Pancreas (tissue), 10 donors: ENCODE measurements at places on chromosomes 2 and 18.

GRCh38 chr2:64399521-64399920 lies 54.4 kb upstream of the LGALSL start:
- no peak for DNase-seq

DNA sequence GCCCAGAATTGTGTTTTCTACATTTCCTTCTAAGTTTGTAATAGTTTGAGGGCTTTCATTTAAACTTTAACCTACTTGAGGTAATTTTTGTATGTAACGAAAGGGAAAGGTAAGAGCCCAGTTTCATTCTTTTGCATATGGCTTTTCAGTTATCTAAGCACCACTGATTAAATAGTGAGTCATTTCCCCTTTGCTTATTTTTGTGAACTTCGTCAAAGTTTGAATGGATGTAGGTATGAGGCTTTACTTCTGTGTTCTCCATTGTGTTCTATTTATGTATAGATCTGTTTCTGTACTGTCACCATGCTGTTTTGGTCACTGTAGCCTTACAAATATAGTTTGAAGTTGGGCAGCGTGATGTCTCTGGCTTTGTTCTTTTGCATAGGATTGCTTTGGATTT lies 944.8 kb upstream of the CNTNAP5 start:
- DNase-seq: no peak

- DNase-seq: no peak
These were observed 93.6 kb upstream of the HNMT start for GRCh38 chr2:137870682-137871081.

DNA sequence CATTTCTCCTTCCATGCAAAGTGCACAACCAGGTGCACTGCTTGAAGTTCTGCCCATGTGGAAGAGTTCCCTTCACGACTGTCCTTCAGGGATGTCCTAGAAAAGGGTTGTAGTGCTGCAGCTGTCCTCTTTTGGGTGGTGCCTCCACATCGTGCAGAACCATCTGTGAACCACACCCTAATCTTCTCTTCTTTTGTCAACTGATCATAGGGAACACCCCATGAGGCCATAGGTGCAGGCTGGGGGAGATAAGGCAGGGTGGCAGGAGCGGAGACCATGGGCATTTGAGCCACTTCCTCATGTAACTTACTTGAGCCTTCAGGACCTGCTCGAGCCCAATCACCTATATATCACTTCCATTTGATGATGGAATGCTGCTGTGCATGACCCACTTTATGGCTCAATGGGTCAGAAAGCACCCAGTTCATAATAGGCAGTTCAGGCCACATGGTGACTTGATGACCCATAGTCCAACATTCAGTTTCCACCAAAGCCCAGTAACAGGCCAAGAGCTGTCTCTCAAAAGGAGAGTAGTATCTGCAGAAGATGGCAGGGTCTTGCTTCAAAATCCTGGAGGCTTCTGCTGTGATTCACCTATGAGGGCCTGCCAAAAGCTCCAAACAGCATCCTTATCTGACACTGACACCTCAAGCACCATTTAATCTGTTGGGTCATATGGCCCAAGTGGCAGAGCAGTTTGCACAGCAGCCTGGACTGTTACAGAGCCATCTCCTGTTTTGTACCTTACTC lies 84.7 kb upstream of the CYRIA start:
- no peak for DNase-seq

DNA sequence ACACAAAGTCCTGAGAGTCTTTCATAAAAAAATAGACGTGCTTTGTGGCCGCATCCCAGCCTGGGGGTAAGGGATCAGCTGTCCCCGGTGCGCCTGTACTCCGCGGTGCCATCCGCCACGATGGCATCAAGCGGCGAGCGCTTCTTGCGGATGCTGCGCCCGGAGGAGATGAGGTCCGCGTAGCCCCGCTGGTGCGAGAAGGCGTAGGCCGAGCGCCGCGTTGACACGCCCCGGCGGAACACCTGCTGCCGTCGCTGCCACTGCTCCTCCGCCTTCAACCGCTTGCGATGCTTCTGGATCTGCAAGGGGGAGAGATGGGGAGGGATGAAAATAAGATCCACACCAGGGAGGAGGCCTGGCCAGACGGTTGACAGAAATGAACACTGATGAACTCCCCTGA lies 26.8 kb upstream of the NARS1 start:
- DNase-seq: no peak

DNA sequence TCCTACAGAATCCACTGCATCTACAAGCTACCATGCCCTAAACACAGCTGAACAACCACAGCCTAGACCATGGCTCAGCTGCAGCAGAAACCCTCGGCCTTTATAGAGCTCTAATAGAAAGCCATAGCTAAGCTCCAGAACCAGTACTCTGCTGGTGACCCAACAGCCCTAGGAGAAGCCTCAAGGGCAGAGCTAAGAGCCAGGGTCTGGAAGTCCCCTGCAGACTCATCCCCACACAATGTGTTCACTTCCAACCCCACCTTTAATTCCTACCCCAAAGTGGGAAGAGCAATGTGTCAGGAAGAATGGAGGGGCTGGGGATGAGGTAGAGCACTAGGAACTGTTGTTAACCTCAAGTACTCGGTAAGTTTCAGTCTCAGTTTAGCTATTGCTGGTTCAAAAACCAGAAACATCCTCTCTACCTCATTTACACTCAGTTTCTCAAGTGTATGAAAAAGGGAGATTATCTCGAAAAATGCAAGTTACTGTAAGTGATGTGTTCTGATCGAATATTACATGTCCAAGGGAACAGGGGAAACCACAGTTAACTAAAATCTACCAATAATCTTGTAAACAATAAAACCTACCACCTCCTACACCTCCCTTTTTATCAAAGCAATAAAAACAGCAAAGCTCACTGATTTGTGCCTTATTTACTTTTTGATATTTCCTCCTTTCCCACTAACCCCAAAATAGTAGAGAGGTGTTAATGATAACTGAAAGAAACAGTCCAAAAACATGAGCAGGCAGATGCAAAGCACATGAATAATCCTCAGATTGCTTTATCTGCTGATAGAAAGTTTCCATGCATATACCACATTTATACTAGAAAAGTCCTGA lies 36.2 kb downstream of the THADA start:
- no peak for DNase-seq

DNA sequence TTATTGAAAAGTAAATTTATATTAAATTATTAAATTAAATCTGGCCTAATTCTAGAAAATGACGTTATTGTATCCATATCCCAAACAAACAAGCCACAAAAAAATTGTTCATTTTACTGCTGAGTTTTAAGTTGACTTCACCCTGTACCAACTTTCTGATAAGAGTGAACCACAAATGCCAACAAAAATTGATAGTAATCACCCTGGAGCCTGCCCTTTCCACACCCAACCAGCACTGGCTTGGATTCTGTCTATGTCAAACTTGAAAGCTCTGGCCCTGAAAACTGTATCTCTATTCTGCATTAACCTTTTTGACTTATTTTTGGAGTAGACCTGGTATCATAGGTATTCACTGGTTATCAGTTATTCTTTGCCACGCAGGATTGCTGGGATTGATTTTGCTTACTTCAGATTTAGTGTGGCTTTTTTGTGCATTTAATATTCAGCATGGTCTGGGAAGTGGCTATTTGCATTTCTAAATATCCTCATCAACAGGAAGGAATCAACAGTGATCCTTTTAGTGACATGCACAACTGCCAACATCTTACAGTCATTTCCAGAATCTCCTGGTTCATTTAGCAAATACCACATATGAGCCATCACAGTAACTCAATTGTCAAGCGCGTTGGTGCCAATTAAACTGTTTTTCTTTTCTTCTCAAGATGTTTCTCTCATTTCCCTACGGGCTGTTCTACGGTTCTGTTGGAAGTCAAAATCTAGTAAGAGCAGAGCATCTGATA lies 11.4 kb upstream of the SRBD1 start:
- no peak for DNase-seq

GRCh38 chr2:138028538-138028937 lies 64.3 kb downstream of the HNMT start:
- no peak for DNase-seq

DNA sequence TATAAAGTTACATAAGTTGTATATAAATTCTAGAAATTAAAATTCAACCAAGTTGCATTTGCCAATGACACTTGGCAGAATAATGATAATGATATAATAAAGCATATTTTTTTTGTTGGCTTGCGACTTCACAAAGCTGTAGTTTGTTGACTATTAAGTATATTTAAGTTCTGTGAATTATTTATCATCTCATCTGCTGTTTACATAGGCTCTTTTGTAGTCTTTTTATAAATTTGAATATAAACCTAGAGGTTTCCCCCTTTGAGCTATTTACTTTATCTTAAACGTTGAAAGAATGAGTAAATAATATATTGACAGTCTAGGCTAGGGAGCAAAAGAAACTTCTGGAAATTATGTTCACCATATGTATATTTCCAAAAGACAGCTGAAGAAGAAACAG lies 32.9 kb downstream of the C18orf63 start:
- no peak for DNase-seq

GRCh38 chr2:126876631-126877030 lies 22.1 kb upstream of the TEX51 start:
- no peak for DNase-seq

DNA sequence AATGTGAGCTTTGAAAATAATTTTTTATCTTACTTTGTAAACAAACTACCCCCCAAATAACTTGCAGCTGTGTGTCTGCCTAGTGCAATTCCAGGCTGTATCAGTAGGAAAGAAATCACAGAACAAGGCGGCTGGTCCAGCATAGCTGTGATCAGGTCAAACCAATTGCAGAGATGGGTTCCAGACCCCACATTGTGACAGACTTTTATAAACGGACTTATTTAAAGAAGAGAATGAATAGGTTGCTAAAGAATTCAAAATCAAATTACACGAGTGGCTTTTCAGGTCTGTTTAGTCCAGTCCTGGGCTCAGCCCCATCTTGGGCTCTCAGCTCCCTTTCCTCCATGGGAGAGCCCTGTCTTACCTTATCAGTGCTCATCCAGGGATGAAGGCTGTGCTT lies 11.1 kb downstream of the BMP10 start:
- DNase-seq: no peak

GRCh38 chr2:124983595-124983994 lies 958.5 kb downstream of the CNTNAP5 start:
- no peak for DNase-seq

- DNase-seq: no peak
These were observed 20.0 kb downstream of the TRIP12 start for GRCh38 chr2:229901819-229902218.

GRCh38 chr2:59149271-59149670 lies 908.1 kb upstream of the FANCL start:
- no peak for DNase-seq

DNA sequence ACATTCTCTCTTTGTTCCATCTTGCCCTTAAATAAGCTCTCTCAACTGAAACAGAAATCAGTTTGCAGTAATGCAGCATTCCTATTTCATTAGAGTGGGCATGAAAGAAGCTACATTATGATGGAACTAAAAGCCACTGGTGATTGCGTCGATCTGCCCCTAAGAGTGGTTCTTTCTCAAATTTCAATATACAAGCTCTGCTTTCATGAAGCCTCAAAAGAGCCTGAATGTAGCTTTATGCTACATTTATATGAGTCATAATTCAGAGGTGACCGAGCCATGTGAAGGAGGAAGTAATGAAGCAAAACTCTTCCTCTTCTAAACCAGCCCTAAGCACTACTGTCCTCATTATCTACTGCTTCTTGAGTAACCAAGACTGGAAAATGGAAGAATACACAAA lies 64.8 kb upstream of the CYTIP start:
- no peak for DNase-seq

DNA sequence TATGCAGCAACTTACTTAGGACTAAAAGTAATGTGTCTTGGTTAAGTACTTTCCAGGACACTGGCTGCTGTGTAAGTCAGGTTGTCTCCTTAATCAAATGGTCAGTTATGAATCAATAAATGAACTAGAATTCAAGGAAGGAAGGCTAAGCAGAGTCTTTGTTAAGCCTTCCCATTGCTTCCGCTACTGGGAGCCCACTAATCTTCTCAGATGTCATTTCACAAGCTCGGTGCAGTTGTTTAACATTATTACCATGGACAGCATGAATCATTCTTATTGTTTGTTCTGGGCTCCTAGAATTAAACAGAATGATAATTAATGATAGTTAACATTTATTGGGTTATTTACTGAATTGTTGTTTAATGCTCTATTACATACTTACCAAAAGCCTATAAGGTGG lies 26.0 kb upstream of the MEIS1 start:
- no peak for DNase-seq

- DNase-seq: no peak
These were observed 885.6 kb upstream of the VRK2 start for GRCh38 chr2:57160976-57161375.

DNA sequence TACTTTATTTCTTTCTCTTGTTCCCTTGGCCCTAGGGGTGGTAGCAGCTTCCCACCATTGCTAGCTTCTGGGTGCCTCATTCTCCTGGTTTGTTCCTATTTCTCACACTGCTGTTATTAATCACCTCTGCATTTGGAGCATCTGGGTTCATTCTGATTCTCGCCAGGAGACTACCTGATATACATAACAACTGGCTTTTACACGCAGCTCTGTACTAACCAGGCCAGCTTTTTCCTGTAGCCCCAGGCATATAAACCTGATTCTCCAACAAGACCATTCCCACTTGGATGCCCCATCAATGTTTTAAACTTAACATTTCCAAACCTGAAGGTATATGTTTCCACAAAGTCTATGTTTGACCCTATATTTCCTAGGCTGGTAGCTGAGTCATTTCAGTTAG lies 403.9 kb upstream of the DCC start:
- DNase-seq: no peak

DNA sequence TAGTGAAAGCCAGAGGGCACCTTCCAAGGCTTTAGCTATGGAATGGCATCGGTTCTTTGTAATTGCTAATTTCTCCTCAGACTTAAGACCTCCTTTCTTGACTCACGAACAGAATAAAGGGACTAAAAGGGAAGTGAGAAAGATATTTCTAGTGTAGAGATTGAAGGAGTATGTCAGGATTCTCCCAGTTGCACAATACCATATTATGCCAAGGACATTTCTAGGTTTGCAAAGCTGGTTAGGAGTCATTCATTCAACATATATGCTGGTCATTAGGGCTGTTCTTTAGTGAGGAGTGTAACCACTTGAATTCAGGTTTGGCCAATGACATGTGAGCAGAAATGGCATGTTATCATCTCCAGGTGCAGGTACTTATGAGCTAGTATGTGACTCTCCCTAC lies 7.4 kb downstream of the REEP1 start:
- no peak for DNase-seq
